ENCODE measurements at places on chromosomes 7 and 10.
A peak's percentile ranks its signal among the peaks of the same experiment; 100 is the strongest.

DNA sequence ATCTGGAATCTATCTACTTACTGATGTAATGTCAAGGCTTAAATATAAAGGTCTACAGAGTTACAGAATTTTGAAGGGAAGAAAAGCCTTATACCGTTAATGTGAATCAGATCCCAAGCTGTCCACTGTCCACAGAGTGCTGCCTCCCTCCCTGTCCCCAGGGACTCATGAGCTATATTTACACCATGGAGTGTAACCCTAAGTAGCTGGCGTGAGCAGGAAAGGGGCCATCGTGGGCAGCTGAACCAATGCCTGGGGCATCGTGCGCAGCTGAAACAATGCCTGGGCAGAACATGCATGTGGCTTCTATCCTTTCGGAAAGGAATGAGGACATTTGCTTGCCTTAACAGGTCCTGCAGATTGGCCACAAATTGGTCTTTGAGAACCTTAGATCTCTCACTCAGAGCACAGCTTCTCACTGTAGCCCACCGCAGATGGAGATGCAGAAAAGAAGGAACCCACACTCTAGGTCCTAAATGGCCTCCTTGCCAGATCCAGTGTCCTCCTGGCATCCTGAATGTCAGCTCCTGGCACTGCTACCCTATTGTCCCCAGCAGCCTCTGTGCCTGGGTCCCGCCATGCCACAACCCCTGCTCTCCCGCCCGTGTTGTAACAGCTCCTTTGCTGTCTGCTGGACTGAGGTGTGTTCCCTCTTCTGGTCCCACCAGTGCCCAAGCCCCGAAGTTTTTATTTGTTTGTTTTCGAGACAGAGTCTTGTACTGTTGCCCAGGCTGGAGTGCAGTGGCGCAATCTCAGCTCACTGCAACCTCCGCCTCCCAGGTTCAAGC, 30.3 kb downstream of the CCDC3 start:
- DNase-seq, result no peak

DNA sequence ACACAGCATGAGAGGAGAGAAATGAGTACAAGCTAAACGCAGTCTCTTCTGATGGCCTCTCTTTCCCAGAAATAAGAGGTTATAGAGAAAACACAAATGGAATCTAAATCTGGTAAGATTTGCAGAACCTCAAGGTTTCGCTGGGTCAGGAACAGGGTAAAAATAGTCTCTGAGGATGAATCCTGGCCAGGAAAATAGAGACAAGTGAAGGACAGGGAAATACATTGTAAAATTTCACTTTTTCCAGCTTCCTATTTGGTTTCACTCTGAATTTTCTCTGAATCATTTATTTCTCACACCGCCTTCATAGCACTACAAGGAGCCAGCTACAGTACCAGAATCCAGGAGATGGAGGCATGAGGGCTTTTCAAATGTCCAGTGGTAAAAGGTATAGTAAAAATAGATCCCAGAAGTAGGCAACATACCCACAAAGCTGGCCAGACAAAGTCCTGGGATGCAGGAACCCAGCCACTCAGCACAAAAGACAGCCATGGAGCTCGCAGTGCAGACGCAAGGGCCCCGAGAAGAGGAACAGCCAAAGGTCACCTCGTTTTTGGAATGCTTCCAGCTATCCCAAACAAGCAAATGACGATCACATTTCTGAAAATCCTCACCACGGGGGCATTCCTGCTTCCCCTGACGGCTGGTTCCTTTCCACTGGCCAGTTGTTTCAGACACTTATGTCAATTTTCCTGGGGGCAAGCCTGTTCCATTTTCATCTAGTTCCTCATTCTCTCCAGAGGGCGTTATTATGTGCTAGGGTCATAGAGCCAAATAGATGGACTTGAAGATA, 21.5 kb upstream of the IKZF1 start:
- DNase-seq, result no peak

- DNase-seq, result no peak
Measured at GRCh38 chr7:158128572-158128971, 459.1 kb downstream of the PTPRN2 start.

DNA sequence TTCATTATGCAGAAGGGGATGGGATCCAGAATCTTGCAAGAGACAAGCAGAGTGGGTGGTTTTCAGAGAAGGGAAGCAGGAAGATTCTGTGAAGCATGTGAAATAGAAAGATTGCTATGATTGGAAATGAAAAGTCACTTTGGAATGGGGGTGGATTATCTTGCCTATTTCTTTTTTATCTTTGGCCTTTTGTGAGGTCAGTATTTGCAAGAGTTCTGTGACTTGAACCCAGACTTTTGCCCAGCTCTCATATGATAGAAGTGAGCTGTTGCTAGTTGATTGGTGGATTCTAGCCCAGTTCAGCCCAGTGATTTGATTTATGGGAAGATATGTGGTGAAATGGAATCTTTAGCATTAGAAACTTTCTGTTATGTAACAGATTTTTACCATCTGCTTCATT, 17.1 kb downstream of the ENTPD7 start:
- DNase-seq, result no peak

DNA sequence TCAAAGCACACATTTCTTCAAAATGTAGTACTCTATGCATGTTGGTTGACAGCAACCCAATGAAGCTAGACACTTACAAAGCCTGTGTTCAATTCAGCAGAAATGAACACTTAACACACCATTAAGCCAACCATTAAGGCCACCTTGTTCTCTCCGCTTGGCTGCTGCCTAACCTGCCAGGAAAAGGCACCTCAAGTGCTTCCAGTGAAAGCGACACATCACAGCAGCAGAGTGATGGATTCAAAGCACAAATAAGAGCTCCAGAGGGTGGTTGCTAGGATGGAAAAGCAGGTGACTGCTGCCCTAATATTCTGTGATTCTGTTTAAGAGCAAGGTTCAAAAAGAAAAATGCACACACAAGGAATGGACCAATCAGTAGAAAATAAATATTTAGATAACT, 81.5 kb upstream of the GNAI1 start:
- DNase-seq, result no peak

GRCh38 chr7:89731751-89732445, 422.4 kb upstream of the STEAP1 start:
- no peak for DNase-seq

DNA sequence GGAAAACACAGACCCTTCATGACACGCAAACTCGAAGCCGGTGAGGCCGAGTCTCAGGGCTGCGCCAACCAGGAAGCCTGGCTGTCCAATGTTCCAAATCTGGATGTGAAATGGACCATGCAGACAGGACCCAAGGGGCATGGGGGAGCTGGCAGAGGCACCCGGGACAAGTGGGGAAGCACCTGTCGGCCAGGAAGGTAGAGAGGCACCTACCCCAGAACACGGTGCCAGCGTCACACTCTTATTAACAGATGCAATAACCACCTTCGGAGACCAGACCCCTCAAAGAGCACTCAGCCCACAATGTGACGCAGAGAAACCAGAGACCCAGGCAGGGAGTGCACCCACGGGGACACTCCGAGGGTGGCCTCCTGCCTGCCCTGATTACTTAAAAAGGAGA, 88.3 kb upstream of the PDGFA start:
- DNase-seq, result no peak

DNA sequence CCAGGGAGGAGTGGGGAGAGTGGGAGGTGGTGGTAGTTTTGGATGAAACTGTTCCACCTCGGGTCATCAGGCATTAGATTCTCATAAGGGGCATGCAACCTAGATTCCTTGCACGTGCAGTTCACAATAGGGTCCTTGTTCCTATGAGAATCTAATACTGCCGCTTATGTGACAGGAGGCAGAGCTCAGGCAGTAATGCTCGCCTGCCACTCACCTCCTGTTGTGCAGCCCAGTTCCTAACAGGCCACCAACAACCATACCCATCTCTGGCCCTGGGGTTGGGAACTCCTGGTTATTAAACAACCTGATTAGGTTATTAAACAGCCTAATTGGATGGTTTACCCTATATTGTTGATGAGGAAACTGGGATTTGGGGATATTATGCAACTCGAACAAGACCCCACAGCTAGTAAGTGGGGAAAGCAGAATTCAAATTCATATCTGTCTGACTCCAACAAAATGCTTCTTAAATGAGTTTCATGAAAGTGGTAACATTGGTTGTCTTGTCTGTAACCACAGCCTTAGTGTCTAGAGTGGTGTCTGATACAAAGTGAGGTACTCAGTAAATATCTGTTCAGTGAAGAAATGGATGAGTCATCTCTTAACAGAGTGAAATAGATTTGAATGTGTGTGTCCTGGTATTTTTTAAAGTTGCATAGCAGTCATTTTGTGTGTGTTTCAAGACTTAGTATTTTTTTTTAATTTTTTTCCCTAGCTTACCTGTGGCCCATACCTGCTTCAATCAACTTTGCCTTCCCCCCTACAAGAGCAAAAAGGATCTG, 101.6 kb downstream of the HECTD2 start:
- DNase-seq, result no peak

- DNase-seq, result no peak
Measured at GRCh38 chr10:90204956-90205314, 503.5 kb downstream of the KIF20B start.

GRCh38 chr7:66804001-66804400, 63.5 kb downstream of the RABGEF1 start:
- DNase-seq, result no peak

- DNase-seq, result peak; percentile 25
Measured at GRCh38 chr7:141072548-141073172, 1.2 kb upstream of the TMEM178B start.

GRCh38 chr7:20172736-20173334, 44.3 kb downstream of the MACC1 start:
- peak; percentile 3 for DNase-seq

- DNase-seq, result no peak
Measured at GRCh38 chr7:81445462-81445861, 324.4 kb downstream of the HGF start.

Measured in GM12891 (cell line).